ENCODE measurements at places on chromosomes 3 and 15.

- DNase-seq: no peak
Measured at GRCh38 chr3:61944726-61945125, 383.4 kb downstream of the PTPRG start.

DNA sequence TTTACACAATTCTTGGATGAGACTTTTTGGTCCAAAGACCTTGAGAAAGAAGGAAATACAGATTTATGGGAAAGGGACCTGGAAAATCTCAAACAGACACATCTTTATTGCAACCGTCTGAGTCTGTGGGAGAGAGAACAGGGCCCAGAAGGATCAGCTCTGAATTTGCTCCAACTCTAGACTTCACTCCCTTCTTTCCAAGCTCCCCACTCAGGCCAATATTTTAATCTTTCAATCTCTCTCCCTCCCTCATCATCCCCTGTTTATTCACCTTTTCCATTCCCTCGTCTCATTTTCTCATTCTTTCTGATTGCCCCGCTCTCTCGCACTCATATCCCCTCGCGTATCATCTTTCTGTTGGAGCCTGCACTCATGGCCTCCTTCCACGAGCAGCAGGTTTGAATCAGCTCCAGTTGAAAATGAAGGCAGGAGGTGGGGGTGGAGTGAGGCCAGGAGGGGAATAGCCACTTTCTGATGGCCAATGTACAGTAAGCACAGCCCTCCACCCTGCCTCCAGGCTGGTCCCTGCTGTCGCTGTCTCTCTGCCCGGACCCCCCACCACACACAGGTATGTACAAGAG lies 63.6 kb upstream of the BOC start:
- DNase-seq: no peak

- DNase-seq: no peak
Measured at GRCh38 chr3:107946700-107947099, 144.1 kb downstream of the CD47 start.

DNA sequence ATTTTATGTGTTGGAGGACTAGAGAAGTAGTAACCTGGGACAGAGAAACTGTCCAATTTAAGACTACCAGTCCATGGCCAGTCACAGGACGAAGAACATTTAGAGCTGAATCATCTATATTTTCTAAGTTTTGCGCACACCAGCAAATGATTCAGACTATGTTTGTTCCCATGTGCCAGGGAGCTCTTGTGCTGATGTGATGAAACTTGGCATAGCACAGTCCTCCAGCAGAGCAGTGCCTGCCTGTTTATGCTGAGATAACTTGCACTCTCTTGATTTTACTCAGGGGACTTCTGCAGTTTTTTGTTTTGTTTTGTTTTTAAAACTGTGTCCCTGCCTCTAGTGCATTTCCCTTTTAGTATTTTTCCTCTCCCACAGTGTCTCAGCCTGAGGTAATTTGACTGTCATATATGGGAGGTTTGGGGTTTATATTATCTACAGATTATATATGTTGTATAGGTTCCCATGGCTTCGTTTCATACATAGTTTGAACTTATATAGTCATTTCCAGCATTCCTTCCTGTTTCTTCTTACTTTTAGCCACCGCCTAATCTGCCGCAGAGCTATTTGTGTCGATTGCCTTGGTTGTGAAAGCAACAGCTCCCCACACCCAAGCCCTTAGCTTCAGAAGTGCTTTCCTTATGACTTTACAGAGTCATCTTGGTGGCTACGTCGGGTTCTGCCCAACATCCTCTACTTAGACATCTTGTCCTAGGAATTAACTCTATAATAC lies 45.5 kb downstream of the PPM1L start:
- peak; percentile 35 for DNase-seq

DNA sequence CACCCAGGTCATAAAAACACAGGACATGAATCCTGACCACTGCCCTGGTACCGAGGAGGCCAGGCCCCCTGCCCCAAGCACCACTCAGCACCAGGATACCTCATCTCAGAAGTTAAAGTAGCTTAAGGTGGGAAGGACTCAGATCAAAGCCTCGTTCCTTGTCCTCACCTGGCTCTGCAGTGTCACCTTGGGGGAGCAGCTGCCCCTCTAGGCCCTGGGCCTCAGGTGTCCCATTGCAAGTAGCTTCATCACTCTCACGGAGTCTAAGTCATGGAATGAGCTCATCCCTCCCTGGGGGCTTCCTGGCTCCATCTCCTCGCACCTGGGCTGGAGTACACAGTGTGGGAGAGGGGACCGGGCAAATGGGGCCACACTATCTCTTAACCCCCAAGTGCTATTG lies 148.0 kb downstream of the TPRA1 start:
- DNase-seq: no peak

All from stimulated activated CD4-positive, alpha-beta T cell treated with anti-CD3 and anti-CD28 coated beads, Interleukin-12 subunit alpha, Interleukin-12 subunit beta, amount 100 ng/mL, for 48 hours (primary cell).